ENCODE measurements at places on chromosomes 12 and 14.

DNA sequence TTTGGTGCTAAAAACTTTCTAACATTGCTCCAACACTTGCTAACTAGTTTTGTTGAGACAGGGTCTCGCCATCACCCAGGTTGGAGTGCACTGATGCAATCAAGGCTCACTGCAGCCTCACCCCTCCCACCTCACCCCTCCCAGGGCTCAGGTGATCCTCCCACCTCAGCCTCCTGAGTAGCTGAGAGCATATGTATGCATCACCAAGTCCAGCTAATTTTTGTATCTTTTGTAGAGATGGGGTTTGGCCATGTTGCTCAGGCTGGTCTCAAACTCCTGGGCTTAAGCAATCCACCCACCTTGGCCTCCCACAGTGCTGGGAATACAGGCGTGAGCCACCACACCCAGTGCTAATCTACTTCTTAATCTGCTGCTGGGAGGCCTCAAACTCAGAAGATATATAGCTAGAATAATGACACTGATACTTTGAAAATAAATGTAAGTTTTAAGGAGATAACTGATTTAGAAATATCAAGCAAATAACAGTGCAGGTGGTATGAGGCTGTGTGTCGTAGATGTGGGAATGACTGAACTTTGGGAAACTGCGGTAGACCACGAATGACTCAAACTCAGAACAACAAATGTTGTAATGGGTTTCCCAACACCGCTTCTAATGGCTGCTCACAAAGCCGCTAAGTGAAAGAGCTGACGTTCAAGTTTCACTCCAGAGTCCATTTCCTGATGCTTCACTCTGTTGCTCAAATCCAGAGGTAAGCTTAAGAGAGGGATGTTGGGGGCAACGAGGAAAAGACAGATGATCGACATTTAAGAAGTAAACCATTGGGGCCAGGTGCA is 10.0 kb downstream of the TMCC3 start:
- no peak for DNase-seq

GRCh38 chr12:47361389-47362021 is 281.7 kb upstream of the AMIGO2 start:
- no peak for DNase-seq

- DNase-seq, result no peak
Measured at GRCh38 chr14:72731252-72732020, 162.5 kb downstream of the DPF3 start.

DNA sequence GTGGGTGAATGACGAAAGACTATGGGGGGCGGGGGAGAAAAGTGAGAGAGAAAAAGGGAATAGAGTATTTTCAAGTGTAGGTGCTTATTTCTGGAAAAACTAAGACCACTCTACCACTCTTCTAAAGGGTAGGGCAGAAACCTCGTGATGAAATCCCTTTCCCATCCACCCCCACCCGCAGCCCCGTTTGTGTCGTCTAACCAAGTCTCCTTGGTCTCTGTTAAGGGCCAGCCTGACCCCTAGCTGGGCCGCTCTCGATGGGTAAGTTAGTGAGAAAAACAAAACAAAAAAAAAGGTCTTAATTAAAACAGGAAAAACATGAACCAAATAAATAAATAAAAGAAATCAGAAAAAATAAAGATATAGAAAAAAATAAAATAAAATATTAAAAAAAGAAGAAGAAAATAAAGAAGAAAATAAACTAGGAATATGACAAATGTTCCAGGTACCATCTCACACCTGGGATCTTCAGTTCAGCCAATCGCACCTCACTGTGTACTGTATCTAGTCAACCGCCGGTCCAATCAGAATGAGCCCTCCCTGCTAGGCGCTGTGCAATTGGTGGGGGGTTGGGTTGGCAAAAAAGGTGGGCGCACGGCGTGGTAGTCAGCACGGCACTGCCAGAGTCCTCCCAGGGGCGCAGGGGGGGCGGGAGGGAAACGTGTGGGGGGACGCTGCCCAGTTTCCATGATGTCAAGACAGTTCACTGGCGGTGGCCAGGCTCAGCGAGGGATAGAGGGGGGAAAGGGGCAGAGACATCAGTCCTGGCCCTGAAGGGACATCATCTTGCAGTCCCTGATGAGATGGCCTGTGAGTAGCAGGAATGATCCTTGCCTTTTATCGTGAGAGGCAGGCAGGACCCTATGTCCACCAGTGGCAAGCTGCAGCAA is 9.8 kb upstream of the CDH24 start:
- no peak for DNase-seq

- no peak for DNase-seq
Measured at GRCh38 chr14:60515511-60516289, 6.8 kb downstream of the SIX6 start.

- DNase-seq, result no peak
Measured at GRCh38 chr12:42552822-42553221, 36.7 kb downstream of the PRICKLE1 start.

- DNase-seq, result no peak
Measured at GRCh38 chr12:43848786-43849185, 12.9 kb downstream of the TMEM117 start.

DNA sequence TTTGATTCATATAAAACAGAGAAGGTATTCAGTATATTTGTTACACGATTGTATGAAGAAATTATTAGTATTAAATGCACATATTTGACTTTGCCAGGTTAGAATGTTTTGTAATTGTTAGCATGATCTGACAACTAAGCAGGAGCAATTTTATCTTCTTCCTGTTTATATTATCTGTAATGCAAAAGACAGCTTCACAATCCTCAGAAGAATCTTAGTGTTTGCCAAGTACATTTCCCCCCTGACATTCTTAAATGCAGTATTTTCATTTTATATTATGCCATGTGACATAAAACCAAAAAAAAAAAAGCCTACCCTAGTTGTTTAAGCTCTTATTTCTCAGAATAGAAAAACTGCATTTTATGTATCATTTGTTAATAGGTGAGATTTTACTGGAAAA is 469.4 kb downstream of the FOXG1 start:
- DNase-seq, result no peak

DNA sequence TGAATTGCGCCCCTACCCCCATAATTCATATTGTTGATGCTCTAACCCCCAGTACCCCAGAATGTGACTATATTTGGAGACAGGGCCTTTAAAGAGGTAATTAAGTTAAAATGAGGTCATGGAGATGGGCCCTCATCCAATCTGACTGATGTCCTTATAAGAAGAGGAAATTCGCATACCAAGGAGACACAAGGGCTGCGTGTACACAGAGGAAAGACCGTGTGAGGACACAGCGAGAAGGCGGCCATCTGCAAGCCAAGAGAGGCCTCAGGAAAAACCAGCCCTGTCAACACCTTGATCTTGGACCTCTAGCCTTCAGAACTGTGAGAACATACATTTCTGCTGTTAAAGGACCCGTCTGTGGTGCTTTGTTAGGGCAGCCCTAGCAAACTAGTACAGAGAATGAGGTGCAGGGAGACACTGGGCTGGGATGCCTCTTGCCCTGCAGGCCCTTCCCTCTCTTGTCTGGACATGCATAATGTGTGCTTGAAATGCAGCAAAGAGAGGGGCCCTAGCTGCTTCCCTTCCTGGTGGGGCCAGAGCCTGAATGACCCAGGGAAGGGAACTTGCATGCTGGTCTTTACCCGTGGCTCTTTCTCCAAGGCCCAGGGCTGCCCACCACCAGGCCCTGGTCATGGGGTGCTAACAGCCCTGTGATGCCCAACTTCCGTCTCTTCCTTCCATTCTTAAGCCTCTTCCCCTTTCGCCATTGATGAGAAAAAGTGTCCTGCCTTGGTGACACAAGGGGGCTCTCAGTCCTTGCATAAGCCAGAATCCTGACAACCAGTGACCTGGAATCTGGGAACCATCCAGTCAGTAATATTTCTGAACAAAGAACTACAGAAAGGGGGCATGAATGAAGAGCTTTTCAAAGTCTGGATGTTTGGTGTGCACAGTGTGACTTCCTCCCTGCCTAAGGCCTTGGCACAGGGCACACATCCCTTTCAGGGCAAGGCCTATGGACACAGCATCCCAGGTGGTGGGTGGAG is 50.0 kb upstream of the GPATCH2L start:
- no peak for DNase-seq

DNA sequence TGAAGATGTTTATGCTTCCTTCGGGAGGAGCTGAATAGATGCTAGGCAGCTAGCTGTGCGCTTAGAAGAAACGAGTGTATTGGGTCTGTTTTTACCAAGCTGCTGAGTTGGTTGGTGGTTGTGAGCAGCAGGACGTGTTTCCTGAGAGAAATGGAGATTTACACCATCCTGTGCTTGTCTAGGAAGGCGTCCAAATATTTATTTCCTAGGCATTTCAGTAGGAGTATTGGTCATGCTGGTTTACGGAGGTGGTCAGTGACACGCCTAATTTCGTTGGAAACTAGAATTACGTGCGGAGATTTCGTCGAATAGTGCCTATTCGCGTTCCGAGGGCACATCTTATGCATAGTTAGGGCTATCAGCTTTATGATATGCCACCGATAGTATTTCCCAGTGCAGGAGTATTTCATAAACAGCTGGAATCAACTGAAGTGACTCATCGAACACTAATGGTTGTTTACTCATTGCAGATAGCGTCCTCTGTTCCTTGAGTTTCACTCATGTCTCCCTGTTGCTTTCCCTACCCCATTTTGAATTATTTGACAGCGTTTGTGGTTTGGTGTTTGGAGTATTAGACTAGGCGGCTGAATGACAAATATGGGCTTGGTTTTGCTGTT is 780 bp downstream of the TBC1D15 start:
- DNase-seq, result no peak

DNA sequence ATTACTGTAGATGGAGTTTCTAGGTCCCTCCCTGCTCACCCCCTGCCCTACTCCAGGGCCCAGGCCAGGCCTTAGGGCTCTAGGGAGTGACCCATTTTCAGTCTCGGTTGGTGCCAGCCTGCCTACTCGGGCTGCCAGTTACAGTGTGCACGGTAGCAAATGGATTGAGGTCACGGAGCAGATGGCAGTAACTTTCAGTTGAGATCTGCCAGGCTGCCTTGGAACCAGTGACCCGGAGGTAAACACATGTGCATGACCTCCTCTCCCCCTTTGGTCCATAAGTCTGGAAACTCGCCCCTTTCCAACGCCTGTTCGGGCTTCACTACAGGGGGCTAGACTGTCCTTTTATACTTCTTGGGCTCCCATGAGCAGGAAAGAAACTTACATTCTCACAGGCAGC is 139.7 kb upstream of the TBX3 start:
- no peak for DNase-seq

DNA sequence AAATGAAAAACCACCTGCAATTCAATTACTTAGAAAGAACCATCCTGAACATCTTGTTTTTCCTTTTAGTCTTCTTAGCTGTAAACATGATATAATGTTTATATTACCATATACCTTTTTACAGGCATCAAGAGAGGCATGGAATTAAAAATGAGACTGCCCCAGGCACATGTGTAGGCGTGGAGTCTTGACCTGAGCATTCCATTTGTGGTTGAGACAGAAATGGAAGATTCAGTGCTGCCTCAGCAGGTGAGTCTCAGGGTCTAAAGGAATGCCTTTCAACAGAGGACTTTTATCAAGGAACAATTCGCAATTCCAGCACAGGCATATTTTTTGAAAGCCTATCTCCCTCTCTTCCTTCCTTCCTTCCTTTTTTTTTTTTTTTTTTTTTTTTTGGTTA is 8.0 kb upstream of the NANOGNB start:
- no peak for DNase-seq

DNA sequence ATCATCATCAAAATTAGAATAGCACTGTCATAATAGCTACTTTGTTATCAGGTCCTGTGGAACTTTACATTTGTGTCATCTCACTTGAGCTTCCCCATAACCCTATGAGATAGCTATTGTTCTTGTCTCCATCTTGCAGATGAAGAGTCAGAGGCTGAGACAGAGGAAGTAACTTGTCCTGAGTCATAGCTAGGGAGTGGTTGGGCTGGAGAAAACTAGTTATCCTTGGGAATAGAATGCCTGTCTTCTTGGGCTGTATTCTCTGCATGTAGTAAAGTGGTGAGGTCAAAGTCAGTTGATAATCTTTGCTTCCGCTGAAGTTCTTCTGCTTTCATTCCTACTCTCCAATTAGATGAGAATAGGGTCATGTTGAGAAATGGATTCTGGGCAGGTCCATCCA is 117.0 kb downstream of the SMOC1 start:
- DNase-seq, result no peak

- DNase-seq, result no peak
Measured at GRCh38 chr12:130650131-130650530, 66.0 kb downstream of the RIMBP2 start.

GRCh38 chr12:89051065-89051677 is 301.1 kb downstream of the DUSP6 start:
- no peak for DNase-seq

GRCh38 chr14:23829736-23830471 is 123.7 kb upstream of the DHRS4 start:
- no peak for DNase-seq

- DNase-seq, result no peak
Measured at GRCh38 chr14:96164861-96165490, 39.7 kb upstream of the BDKRB2 start.
